ENCODE measurements at places on chromosomes 6 and 20.

DNA sequence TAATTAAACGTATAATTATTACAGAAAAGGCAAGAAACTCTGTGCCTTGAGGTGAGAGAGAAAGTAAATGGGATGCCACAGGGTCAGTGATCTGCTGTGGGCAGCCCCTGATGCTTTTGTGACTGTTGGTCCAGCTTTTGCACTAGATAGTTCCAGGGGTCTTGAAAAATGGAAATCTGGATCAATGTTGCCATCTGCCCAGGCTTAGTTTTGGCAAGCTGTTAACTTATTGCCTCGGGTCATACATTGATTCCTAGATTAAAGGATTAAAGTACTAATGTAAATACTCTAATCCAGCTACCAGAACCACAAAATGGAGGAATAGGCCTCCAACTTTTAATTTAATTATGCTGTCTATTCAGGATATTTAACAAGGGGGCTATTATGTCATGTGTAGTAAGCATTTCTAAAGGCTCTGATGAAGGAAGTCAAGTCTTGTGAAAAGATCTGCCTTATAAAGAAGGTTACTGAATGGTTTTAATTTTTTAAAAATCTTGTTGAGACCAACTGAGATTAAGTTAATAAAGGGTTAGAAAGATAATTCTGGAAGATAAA is 376.0 kb upstream of the HS3ST5 start:
- no peak for DNase-seq

DNA sequence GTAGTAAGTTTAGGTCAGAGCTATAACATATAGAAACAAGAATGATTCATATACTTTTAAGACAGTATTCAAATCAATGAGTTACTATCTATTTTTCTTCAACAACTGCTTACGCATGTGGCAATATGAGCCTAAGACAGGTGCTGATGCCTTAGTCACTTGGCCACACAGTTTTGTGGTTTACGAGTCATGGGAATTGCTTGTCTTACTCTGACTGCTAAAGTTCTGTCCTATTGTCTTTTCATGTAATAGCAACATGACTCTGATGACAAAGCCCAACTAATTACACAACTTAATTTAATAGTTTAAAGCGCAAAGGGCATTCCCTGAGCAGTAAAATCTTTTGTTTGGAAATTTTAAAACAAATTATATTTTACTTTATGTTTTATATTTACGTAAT is 159.3 kb upstream of the CENPW start:
- DNase-seq: no peak

- DNase-seq: peak; percentile 22
These were observed 180.6 kb downstream of the FOXA2 start for GRCh38 chr20:22403632-22404361.

- no peak for DNase-seq
These were observed 188.4 kb downstream of the DHX35 start for GRCh38 chr20:39150501-39150900.

- DNase-seq: no peak
These were observed 37.8 kb upstream of the MARCKS start for GRCh38 chr6:113819169-113819830.

DNA sequence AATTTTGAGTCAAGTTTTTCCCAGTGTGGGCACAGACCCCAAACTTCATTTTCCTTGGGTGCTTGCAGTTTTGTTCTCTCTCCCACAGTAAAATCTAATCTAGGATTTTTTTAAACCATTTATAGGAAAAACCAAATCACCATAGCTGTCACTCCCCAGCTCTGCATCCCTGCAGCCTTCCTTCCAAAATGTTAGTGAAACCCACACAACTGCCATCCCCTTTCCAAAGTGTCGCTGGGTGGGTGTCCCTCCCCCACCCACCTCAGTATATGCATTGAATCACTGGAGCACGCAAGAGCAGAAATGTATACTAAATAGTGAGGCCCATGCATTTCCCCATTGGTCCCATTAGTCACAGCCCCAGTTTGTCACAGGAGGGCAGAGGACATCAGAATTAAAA is 138.3 kb downstream of the MTFR2 start:
- DNase-seq: no peak

GRCh38 chr6:158863646-158864045 is 44.5 kb upstream of the EZR start:
- no peak for DNase-seq

GRCh38 chr6:53707108-53707897 is 41.7 kb upstream of the KLHL31 start:
- no peak for DNase-seq

DNA sequence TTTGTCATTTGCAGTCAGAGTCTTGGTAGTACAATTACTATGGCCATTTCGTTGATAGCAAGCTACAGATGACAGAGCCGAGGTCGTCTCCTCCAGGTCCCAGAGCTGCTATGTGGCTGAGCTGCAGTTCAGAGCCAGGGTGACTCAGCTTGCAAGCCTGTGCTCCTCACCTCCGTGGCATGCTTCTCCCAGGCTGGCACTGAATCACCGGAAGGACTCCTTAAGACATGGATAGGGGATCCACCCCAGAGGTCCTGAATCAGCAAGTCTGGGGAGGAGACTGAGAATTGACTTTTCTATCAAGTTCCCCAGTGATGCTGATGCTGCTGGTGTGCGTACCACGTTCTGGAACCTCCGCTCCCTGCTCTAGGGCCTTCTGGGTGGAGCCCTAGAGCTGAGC is 291.2 kb downstream of the CDH26 start:
- no peak for DNase-seq

- DNase-seq: no peak
These were observed 72.8 kb upstream of the BLCAP start for GRCh38 chr20:37600486-37600885.

DNA sequence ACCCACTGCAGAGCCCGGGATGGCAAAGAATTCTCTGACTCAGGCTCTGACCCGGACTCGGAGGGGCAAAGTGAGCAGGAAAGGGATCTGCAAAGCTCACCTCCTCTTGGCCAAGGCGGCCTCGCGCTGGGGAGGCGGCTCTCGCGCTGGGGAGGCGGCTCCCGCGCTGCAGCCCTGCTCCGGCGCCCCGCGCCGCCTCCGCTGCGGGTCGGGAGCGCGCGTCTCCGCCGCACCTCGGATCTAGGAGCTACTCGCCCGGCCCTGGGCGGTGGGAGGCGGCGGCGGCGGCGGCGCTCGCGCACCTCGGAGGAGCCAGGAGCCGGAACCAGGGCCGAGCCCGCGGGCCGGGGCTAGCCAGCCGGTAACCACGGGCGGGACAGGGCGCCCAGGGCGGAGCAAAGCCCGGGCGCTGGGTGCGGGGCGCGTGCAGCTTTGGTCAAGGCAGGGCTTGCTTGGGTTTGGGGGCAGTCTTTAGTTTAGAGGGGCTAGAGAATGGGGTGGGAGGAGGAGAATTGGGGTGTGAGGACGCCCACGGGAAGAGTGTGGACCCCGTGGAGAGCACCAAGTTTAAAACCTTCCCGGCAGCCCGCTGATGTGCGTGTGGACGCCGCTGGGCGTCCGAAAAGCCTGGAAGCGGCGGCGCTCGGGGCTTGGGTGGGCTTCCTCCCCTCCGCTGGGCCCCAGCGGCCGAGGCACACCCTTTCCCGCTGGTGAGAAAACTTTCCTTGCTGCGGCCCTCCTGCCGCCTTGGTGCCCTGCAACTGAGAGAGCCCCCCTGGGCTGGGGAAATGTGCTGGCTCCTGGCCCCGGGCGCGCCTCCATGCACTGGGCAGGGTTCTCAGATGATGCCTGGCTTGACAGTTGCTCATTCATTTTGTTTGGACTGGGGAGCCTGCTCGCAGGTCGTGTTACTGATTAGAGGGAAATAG is at the start of gene MRAP2:
MRAP2 (plus strand) TSS at position 250 of the 929 bp plus-strand sequence. CDS start 21,547 bp downstream, outside the sequence.
- DNase-seq: no peak

GRCh38 chr20:36279776-36280175 is 26.4 kb upstream of the DLGAP4 start:
- no peak for DNase-seq

DNA sequence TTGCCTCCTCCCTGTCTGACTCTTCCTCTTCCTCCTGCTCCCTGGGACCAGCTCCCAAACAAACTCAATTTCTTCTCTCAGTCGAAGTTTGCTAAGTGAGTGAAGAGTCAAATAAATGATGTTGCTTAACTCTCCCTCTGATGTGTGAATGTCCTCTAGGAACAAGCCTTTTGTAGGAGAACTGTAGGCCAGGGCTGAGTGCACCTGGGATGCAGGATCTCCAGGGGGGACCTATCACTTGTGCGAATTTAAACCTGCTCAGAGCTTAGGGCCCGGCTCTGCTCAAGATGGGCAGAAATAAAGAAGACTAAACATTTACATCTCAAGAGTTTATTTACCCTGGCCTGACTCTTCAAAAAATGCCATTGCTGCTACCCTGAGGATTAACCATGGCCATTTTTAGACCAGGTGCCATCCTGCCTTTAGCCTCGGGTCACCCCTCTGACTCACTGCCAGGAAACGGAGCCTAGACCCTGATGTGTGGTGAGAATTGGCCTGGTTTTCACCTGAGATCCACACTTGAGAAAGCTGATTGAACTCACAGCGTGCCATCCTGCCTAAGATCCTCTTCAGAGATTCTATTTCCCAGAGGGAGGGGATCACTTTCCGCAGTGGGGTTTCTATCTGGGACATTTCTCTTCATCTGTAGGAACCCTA is 63.6 kb upstream of the CD93 start:
- no peak for DNase-seq

GRCh38 chr6:72746276-72746675 is 124.4 kb downstream of the KCNQ5 start:
- DNase-seq: no peak

DNA sequence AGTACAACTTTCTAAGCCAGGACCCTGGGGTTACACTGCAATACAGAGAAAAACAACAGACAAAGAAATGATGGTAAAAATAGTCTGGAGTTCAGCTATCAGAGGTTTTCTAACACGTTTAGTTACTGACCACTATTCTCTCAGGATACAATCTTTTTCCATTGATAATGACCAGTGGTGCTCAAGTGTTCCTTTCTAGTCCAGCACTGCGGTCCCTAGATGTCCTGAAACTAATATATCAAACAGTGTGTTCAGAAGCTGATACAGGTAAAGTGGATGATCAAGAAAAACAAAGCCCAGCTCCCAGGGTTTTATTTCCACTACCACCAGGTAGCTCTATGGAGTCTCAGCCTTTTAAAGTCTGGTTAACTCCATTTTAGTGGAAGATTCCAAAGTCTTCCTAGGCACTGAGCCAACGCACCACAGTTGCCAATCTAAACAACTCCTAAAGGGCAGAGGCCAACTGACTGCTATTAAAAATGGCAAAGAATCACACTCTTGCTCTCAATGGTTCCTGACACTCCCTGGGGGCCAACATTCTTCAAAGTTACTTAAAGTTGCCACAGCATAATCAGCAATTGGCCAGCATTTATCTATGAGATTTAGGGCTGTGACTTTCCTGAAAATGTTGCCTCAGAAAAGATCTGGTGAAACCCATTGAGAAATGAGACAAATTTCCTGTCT is 38.2 kb downstream of the DZANK1 start:
- no peak for DNase-seq

- no peak for DNase-seq
These were observed 251.6 kb upstream of the SOX4 start for GRCh38 chr6:21341910-21342309.

- DNase-seq: no peak
These were observed 201.7 kb upstream of the SASH1 start for GRCh38 chr6:148140772-148141557.

DNA sequence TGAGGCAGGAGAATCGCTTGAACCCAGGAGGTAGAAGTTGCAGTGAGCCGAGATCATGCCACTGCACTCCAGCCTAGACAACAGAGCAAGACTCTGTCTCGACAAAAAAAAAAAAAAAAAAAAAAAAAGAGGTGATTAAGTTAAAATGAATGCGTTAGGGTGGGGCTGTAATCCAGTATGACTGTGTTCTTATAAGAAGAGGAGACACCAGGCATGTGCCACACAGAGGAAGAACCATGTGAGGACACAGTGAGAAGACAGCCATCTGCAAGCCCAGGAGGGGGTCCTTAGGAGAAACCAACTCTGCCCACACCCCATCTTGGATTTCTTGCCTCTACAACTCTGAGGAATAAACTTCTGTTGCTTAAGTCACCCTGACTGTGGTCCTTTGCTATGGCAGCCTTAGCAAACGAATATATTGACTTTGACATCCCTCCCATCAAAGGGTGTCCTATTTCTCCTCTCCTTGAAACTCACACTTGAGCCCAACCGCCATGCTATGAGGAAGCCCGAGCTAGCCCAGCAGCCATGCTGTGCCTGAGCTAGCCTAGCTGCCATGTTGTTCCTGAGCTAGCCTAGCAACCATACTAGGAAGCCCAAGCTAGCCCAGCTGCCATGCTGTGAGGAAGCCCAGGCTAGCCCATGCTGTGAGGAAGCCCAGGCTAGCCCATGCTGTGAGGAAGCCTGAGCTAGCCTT is 15.8 kb upstream of the PPP1R16B start:
- no peak for DNase-seq

- DNase-seq: no peak
These were observed 114.6 kb upstream of the RIPOR2 start for GRCh38 chr6:25050356-25050755.

DNA sequence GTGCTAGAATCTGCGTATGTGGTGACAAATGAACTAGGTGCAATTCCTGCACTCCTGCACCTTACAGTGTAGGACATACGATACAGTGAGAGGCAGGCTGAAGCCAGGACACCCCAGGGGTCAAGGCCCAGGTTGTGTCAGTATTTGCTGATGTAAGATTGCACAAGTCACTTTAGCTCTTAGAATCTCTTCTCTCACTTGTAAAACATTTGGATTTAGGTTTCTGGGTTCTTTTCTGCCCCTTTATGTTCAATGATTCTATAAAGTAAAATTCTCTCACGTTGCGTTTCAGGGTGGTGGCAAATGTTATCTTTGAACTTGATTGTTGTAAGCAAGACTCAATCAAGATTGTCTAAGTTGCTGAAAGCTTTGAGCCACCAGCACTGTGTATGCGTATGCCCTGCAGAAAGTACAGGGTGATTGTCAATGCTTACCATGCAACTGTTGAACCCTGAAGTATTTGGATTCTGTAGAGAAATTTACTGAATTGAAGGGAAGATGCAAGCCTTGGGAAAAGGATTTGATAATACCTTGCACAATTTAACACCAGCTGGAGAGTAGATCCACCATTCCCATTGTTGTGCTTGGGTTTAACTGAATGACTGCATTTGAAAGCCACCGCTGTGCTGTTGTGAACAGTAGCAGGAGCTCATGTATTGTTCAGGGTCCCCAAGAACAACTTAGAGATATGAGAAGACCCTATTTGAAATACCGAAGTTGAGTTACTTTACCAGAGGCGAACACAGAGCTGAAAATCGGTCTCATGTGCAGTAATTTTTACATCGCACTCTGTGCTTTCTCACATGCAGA is 106.1 kb upstream of the CITED2 start:
- no peak for DNase-seq

DNA sequence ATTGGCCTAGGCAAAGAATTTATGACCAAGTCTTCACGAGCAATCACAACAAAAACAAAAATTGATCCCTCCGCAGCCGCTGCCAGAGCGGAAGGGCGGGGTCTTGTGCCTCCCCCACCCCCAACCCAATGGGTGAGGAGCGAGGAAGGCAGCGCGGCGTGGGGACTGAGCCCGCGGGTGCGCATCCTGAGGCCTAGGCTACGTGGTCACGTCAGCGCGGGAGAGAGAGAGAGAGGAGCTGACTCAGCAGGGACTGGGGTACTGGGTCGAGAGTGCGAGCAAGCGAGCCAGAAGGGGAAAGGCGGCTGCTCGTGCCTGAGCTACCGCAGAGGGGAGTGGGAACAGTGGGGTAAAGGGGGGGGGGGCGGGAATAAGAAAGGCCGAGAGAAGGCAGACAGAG is 90.1 kb upstream of the FERMT1 start:
- DNase-seq: no peak

GRCh38 chr6:15170126-15170525 is 75.7 kb upstream of the JARID2 start:
- no peak for DNase-seq
